ENCODE measurements at places on chromosomes 3 and 15. TPM values are rescaled to one million over a fixed set of nuclear protein-coding genes. Genes with fewer than 3 reads are reported as not detected.

GRCh38 chr3:49173792-49174170, 2.4 kb downstream of the KLHDC8B start:
- no peak overlapping the region for H3K27ac ChIP-seq
- H3K36me3 ChIP-seq, result no peaks in the 10 kb centered on the region
- H3K4me1 ChIP-seq, result peaks cover 20% of the 10 kb centered on the region
- DNase-seq, result no peak
- no peak overlapping the region for H3K4me3 ChIP-seq

Gene OR5H15
- not detected for total RNA-seq

- H3K4me1 ChIP-seq, result no peaks in the 10 kb centered on the region
- no peak overlapping the region for H3K4me3 ChIP-seq
- no peaks in the 10 kb centered on the region for H3K27me3 ChIP-seq
- no peak overlapping the region for H3K27ac ChIP-seq
- no peaks in the 10 kb centered on the region for H3K36me3 ChIP-seq
These were observed 20.8 kb upstream of the DUSP7 start for GRCh38 chr3:52076896-52077780.

GRCh38 chr3:152348436-152349177, 79.9 kb downstream of the MBNL1 start:
- H3K27ac ChIP-seq, result no peak overlapping the region
- no peak for DNase-seq
- H3K4me3 ChIP-seq, result no peak overlapping the region
- H3K27me3 ChIP-seq, result no peaks in the 10 kb centered on the region

DNA sequence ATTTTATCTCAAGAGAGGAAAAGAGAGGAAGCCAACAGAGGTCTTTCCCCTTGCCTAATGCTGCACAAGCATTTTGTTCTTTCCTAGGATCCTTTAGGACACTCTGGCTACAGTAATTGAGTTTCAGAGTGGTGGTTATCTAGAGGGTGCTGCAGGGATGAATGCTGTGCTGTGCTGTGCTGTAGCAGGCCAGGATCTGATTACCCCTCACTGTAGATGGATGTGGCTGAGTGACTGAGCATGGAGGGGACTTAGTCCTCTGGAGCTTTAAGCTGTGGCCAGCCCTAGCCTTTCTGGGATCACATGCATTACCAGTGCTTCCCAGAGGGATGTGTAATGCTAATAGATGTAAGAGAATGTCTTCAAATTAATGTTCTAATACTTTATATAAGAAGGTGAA, 94.8 kb downstream of the SLC9A9 start:
- H3K27me3 ChIP-seq, result no peaks in the 10 kb centered on the region
- no peak overlapping the region for H3K4me3 ChIP-seq
- H3K36me3 ChIP-seq, result no peaks in the 10 kb centered on the region

GRCh38 chr3:61723038-61723437, 161.7 kb downstream of the PTPRG start:
- no peak overlapping the region for H3K27ac ChIP-seq
- no peak for DNase-seq
- H3K36me3 ChIP-seq, result no peaks in the 10 kb centered on the region

Gene GOLGA8R
- 0.66 TPM for total RNA-seq

DNA sequence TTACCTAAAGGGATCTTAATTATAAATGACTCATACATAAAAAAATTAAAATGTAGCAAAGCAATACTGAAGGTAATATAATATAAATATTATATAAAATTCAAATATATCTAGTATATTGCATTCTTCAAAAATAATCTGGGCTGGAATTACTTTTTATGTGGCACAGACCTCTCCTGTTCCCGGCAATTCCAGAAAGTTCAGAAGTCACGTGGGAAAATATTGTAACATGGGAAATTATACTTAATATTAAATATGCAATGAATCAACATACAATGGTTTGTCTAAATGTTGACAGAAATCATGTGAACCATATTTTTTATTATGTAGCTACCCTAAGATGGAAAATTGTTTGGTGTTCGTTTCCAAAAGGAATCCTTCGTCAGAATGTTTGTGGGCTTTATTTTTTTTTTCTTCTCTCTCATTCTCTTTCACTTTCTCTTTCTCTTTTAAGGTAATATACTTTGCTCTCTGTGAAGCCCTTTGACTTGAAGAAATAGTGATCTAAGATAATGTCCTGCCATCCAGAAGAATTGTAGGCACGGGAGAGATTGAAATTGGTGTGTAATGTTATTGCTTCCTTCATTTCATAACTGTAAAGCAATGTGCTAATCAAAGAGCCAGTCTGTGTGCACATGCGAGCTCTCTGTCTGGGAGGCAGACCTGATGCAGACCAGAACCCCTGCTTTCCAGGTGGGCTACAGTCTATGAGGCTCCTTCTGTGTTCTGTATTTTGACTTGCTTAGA, 559.4 kb downstream of the NR2F2 start:
- no peaks in the 10 kb centered on the region for H3K36me3 ChIP-seq
- DNase-seq, result no peak
- no peaks in the 10 kb centered on the region for H3K27me3 ChIP-seq

DNA sequence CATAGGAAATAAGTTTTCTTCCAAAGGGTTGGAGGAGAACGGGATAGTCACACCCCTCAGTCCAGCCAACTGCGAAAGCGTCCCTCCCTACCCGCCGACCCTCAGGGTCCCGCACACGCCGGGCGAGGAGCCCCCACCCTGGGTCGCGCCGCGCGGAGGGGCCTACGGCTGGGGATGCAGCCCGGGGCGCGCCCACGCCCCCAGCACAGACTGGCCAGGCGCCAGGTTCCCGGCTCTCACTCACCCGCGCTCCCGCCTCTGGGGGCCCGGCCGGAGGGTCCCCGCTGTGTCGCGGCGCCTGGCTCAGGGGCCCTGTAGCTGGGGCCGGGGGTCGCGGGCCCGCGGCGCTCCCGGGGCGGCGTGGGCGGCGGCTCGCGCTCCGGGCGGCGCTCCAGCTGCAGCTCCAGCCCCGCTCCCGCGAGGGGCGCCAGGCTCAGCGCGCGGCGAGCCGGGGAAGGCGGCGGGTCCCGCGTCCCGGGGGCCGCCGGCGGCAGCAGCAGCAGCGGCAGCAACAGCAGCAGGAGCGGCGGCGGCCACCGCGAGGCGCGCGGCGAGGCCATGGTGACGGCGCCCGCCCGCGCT, 375 bp downstream of the HEG1 start:
- peak; percentile 16 for DNase-seq
- H3K27ac ChIP-seq, result peak overlapping the region; percentile 77
- no peaks in the 10 kb centered on the region for H3K27me3 ChIP-seq
- no peaks in the 10 kb centered on the region for H3K36me3 ChIP-seq

DNA sequence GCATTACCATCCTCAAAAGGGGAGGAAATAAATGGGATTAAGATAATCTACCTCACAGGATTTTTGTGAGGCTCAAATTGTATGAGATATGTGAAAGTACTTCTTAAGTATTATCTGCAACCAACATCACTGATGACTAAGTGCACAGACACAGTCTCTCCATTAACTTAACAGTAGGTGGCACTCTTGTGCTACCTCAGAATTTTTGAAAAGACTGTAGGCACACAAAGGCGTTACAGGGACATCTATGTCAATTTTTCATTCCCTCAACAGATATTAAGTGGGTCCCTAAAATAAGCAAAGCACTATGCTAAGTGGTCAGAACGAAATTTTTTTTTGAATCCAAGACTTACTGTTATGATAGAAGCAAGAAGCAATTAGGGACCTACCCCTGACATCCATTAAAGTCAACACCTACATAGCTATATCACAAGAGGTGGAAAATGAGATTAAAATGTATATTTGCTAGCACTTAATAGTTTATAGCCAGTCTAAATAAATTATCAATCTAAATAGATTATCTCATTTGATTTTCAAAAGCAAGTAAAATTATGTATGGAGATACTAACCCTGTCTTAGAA, 52.9 kb downstream of the RYK start:
- H3K27ac ChIP-seq, result no peak overlapping the region
- no peak overlapping the region for H3K4me3 ChIP-seq
- H3K27me3 ChIP-seq, result no peaks in the 10 kb centered on the region
- DNase-seq, result peak; percentile 33
- H3K36me3 ChIP-seq, result peaks cover 4% of the 10 kb centered on the region

DNA sequence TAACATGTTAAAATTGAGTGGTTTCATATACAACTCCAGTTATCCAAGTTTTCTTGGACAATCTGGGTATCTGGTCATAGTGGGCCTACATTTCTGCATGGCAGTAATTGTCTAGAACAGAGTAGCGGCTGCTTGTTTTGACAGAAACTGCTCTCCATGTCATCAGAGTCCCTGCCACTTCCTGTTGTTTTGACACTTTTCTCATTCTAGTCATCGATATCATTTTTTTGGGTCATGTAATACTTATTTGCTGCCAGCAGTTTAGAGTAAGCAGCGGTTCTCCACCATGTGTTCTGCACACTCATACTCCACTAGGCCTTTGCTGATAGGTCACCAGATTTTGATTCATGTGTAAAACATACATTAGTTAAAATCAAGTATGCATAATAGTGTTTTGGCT, 81.5 kb downstream of the SLC25A26 start:
- no peaks in the 10 kb centered on the region for H3K27me3 ChIP-seq
- H3K36me3 ChIP-seq, result no peaks in the 10 kb centered on the region

Gene TMEM207
- not detected for total RNA-seq

- no peak overlapping the region for H3K27ac ChIP-seq
- H3K4me1 ChIP-seq, result peaks cover 2% of the 10 kb centered on the region
- H3K4me3 ChIP-seq, result peak overlapping the region; percentile 65
- peak; percentile 69 for DNase-seq
- no peaks in the 10 kb centered on the region for H3K36me3 ChIP-seq
These were observed 42.5 kb downstream of the TPRA1 start for GRCh38 chr3:127547761-127548605.

GRCh38 chr3:181851063-181851462, 139.3 kb downstream of the SOX2 start:
- H3K4me1 ChIP-seq, result no peaks in the 10 kb centered on the region
- H3K27me3 ChIP-seq, result no peaks in the 10 kb centered on the region
- no peak overlapping the region for H3K4me3 ChIP-seq
- no peaks in the 10 kb centered on the region for H3K36me3 ChIP-seq

GRCh38 chr3:66261355-66261754, 40.6 kb downstream of the SLC25A26 start:
- no peak for DNase-seq
- H3K36me3 ChIP-seq, result no peaks in the 10 kb centered on the region
- H3K27ac ChIP-seq, result no peak overlapping the region
- no peaks in the 10 kb centered on the region for H3K4me1 ChIP-seq
- no peaks in the 10 kb centered on the region for H3K27me3 ChIP-seq

- H3K4me1 ChIP-seq, result no peaks in the 10 kb centered on the region
- H3K4me3 ChIP-seq, result no peak overlapping the region
- DNase-seq, result no peak
- H3K27ac ChIP-seq, result peak overlapping the region; percentile 20
- no peaks in the 10 kb centered on the region for H3K27me3 ChIP-seq
These were observed 118.7 kb downstream of the THRB start for GRCh38 chr3:24375947-24376384.

- no peak for DNase-seq
- no peak overlapping the region for H3K27ac ChIP-seq
- H3K4me3 ChIP-seq, result no peak overlapping the region
- H3K36me3 ChIP-seq, result no peaks in the 10 kb centered on the region
These were observed 6.9 kb downstream of the ADAMTS7 start for GRCh38 chr15:78804391-78804792.

GRCh38 chr3:55166576-55167555, 239.0 kb upstream of the LRTM1 start:
- H3K36me3 ChIP-seq, result no peaks in the 10 kb centered on the region
- no peak for DNase-seq
- H3K4me3 ChIP-seq, result no peak overlapping the region
- H3K27me3 ChIP-seq, result no peaks in the 10 kb centered on the region
- H3K4me1 ChIP-seq, result no peaks in the 10 kb centered on the region

GRCh38 chr3:129746629-129747028, 140.2 kb upstream of the PLXND1 start:
- peaks cover 9% of the 10 kb centered on the region for H3K4me1 ChIP-seq
- DNase-seq, result no peak
- H3K27me3 ChIP-seq, result no peaks in the 10 kb centered on the region
- H3K27ac ChIP-seq, result no peak overlapping the region
- H3K4me3 ChIP-seq, result no peak overlapping the region

DNA sequence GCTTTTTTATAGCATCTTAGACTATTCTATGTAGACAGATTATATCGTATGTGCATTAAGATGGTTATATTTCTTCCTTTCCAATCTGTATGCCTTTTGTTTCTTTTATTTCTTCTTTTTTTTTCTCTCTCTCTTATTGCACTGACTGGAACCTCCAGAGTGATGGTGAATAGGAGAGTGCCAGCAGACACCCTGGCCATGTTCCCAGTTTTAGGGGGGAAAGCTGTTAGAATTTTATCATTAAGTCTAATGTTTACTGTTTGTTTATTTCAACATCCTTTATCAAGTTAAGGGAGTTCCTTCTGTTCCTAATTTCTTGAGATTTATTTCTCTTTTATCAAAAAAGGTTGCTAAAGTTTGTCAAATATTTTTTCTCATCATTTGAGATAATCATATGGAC, 116.6 kb upstream of the LRTM1 start:
- H3K4me3 ChIP-seq, result no peak overlapping the region
- H3K36me3 ChIP-seq, result no peaks in the 10 kb centered on the region
- no peak overlapping the region for H3K27ac ChIP-seq

Gene GJD2
- total RNA-seq, result not detected

Gene SSUH2
- total RNA-seq, result not detected

DNA sequence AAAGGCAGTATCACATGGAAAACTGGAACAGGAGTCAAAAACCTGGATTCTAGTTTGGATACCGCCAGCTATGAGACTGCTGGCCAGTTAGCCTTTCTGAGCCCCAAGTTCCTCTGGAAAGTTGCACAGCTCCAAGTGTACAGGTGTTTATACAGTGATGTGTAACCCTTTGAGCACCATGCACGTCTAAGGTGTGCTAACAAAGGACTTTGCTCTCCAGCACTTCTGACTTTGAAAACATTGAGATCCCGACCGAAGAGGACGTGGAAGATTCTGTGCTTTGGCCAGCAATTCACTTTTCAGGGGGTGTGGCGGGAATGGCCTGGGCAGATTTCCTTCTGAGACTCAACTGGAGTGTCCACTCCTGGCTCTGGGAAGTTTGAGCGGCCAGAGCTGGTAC, 45.8 kb upstream of the UMPS start:
- DNase-seq, result no peak
- H3K4me1 ChIP-seq, result no peaks in the 10 kb centered on the region
- H3K27me3 ChIP-seq, result no peaks in the 10 kb centered on the region
- no peak overlapping the region for H3K27ac ChIP-seq

GRCh38 chr3:13788522-13789424, 91.1 kb downstream of the WNT7A start:
- H3K4me3 ChIP-seq, result no peak overlapping the region
- H3K27ac ChIP-seq, result no peak overlapping the region
- H3K27me3 ChIP-seq, result peaks cover 4% of the 10 kb centered on the region
- no peaks in the 10 kb centered on the region for H3K4me1 ChIP-seq
- DNase-seq, result no peak

- H3K4me1 ChIP-seq, result peaks cover 37% of the 10 kb centered on the region
- DNase-seq, result no peak
- H3K27me3 ChIP-seq, result no peaks in the 10 kb centered on the region
- H3K36me3 ChIP-seq, result no peaks in the 10 kb centered on the region
These were observed 3.2 kb downstream of the SLC6A6 start for GRCh38 chr3:14405360-14406238.

Gene CCDC12
- 56.4 TPM for total RNA-seq
